Activated T-cell treated with anti-CD3 and anti-CD28 coated beads, Interleukin-2, amount 50 U/mL, for 72 hours (primary cell): ENCODE measurements at places on chromosomes 7 and 10. TPM values are rescaled to one million over a fixed set of nuclear protein-coding genes. Genes with fewer than 3 reads are reported as not detected.

DNA sequence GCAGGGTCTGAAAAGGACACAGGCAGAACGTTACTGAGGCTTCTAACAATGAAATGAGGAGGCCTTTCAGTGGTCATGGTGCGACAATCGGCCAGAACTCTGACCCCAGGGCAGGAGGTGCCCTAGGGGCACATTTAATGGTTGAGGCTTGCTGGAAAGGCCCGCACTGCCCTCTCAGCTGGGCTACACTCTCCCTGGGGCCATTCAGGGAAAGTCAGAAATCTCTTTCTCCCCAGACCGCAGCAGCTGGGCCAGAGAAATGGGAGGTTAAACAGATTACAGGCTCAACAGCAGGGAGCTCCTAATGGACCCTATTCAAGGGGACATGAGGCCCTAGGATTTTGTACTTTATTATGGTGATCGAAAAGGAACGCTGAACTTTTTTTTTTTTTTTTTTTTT lies 85.6 kb upstream of the FGFR2 start:
- DNase-seq = no peak

- no peak for DNase-seq
Measured at GRCh38 chr10:31142026-31142425, 110.4 kb upstream of the ZNF438 start.

GRCh38 chr10:63622097-63622496 lies 100.9 kb downstream of the REEP3 start:
- no peak for DNase-seq

DNA sequence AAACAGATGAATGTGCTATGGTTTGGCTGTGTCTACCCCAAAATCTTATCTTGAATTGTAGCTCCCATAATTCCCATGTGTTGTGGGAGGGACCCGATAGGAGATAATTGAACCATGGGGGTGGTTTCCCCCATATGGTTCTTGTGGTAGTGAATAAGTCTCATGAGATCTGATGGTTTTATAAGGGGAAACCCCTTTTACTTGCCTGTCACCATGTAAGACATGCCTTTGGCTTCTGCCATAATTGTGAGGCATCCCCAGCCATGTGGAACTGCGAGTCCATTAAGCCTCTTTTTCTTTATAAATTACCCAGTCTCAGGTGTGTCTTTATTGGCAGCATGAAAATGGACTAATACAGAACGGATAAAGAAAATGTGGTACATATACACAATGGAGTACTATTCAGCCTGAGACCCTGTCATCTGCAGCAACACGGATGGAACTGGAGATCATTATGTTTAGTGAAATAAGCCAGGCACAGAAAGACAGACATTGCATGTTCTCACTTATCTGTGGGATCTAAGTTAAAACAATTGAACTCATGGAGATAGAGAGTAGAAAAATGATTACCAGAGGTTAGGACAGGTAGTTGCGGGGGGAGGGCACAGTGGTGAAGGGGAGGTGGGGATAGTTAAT lies 587.6 kb upstream of the NRP1 start:
- DNase-seq = no peak

GRCh38 chr7:131574741-131575140 lies 18.3 kb upstream of the PODXL start:
- DNase-seq = no peak

DNA sequence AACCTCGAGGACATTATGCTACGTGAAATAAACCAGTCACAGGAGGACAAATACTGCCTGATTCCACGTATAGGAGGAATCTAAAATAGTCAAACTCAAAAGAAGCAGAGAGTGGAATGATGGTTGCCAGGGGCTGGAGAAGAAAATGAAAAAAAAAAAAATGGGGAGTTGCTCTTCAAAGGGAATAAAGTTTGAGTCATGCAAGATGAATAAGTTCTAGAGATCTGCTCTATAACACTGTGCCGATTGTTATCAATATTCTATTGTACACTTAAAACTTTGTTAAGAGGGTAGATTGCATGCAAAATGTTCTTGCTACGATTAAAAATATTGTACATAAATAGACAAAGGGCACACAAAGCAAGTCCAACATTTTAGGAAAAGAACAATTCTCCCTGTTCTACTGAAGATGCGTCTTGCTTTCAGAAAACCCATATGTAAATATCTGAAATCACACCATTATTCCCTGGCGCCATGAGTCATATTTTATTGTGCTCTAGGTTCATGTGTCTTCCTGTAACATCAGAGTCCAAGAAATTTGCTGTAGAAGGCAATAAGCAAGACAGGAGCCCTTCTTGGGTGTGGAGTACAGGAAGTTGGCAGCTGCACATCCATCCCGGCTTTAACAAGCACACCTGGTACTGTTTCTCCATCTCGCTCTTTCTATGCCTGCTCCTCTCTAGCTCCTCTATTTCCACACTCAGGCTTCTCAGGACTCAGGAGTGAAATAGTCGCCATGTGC lies 145.9 kb downstream of the GFRA1 start:
- DNase-seq = no peak

GRCh38 chr10:72276421-72277339 lies 3.0 kb downstream of the DDIT4 start:
- peak; percentile 42 for DNase-seq

DNA sequence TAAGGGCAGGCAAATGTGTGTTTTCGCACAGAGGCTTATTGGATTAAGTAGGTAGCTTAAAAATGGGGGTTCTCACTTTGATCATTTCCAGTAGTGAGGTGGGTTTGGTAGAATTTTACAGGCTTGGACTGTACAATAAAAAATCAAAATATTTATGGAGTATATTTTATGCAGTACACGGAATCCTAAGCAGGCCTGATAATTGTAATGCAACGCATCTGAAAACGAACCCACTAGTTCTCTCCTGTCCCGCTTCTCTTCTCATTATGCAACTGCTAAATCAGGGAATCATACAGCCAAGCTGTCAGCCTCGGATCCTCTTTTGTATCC lies 377 bp upstream of the POLR1F start:
- DNase-seq = no peak

Gene EPHA1
- 4.2 TPM for total RNA-seq

Gene CHAT
- total RNA-seq = 0.14 TPM

Gene SPDYE9
- not detected for total RNA-seq

Gene TSPAN33
- total RNA-seq = 17.3 TPM
